ENCODE measurements at places on chromosomes 7 and 10.

DNA sequence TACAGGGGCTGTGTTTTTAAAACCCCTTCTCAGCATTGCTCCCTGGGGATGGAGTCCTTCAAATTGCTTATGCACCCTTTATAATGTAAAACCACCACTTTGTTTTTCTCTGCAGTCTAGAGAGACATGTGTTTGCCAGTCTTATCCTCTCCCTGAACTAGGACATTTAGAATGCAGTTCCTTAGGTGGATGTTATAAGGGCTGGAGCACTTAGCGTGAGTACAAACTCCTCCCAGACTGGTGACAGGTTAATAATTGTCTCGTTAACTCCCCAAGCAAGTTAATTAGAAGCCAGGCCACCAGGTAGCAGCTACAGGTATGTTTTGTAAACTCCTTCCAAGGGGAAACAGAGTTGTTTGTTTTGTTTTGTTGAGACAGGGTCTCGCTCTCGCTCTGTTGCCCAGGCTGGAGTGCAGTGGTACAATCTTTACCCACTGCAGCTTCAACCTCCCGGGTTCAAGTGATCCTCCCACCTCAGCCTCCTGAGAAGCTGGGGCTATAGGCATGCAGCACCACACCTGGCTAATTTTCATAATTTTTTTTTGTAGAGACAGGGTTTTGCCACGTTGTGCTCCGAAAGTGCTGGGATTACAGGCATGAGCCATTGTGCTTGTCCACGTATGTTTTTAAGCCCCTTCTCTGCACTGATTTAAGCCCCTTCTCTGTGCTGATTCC, 100.2 kb downstream of the FAM107B start:
- DNase-seq: no peak

DNA sequence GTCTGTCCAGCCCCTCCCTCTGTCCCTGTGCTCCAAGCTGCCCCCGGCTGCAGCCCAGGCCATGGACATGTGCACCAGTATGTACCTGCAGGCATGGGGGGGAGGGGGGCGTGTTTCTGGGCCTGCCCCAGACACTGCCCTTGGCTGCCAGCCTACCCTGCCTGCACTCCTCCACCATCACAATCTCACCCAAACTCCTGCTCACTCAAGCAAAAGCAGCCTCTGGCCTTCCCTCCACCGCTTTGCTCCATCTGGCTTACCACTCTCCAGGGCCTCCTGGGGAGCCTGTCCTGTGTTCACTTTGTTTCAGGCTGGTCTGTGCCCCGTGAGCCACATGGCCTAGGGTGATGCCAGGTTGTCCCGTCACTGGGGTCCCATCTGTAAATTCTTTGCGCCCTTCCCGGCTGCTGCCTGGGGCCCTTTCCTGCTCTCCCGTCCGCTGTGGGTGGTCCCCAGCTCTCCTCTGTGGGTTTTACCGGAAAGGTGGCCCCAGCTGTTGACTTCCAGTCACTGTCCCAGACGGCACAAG, 33.3 kb upstream of the PPIF start:
- no peak for DNase-seq

DNA sequence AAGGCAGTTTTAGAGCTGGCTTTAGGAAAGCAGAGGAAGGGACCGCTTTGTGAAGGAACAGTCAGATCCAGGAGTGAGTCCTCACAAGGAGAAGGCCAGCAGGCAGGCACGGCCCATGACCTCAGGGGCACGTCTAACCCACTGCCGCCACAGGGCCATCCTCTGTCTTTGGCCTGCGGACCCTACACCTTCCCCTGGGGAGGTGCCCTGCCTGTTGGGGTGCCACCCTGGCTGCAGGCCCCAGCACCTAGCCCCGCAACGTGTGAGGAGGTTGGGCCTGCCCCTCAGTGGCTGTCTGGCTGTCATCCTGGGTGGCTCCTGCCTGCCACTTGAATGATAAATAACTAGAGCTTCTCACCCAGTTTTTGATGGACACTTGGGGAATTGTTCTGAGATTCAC, 31.0 kb upstream of the TRIM8 start:
- DNase-seq: no peak

- no peak for DNase-seq
These were observed 26.2 kb upstream of the EBLN1 start for GRCh38 chr10:22244001-22244400.

GRCh38 chr10:44818701-44819127, 92.4 kb upstream of the TMEM72 start:
- DNase-seq: no peak

- no peak for DNase-seq
These were observed 626 bp downstream of the PRPF18 start for GRCh38 chr10:13587391-13587790.

- DNase-seq: no peak
These were observed 107.6 kb downstream of the WDR37 start for GRCh38 chr10:1163831-1164230.

- no peak for DNase-seq
These were observed 40.9 kb downstream of the NUDCD3 start for GRCh38 chr7:44449584-44449928.

GRCh38 chr10:102713539-102713813, 721 bp downstream of the ARL3 start:
- DNase-seq: no peak

DNA sequence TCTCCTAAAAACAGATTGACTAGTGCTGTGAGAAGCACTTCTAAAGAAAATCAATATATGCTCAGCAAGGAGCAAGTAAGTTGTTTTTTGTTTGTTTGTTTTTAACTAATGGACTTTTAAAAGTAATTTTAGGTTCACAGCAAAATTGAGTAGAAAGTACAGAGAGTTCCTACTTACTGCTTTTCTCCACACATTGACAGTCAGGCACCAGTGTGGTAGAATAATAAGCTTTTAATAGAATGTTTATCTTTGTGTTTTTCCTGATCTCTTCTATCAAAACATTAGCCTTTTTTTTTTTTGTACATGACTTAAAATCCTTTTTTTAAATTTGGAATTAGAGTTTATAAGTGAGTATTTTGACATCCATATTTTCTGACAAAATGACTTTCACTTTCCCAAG, 28.0 kb downstream of the MINPP1 start:
- DNase-seq: no peak

DNA sequence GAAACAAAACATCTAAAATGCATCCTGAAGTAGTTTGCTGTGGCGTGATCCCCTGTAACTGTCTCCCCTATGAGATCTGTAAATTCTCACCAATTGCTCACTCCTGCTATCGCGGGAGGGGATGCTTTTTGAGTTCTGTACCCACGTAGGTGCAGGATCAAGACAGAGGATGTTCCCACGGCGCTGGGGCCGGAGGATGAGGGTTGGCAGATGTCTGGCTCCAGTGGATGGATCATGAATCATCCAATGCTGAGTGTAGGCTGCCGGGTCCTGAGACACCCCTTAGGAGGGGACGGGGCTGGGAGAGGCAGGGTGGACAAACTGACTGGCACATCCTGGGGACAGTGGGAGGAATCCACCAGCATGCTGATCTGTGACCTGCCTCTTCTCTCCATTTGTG, 224.4 kb downstream of the USP6NL start:
- no peak for DNase-seq

GRCh38 chr10:92790440-92790839, 57.9 kb upstream of the EXOC6 start:
- no peak for DNase-seq

Measured in Jurkat, Clone E6-1 (cell line).